ENCODE measurements at places on chromosomes 3 and 15.

GRCh38 chr3:123602325-123602724 lies 17.5 kb upstream of the HACD2 start:
- H3K27me3 ChIP-seq = no peaks in the 10 kb centered on the region
- no peaks in the 10 kb centered on the region for H3K36me3 ChIP-seq
- H3K4me3 ChIP-seq = no peak overlapping the region

GRCh38 chr15:73927003-73927475 lies 777 bp downstream of the LOXL1 start:
- H3K27me3 ChIP-seq = no peaks in the 10 kb centered on the region
- H3K36me3 ChIP-seq = no peaks in the 10 kb centered on the region
- DNase-seq = peak; percentile 36
- H3K27ac ChIP-seq = no peak overlapping the region
- peak overlapping the region; percentile 39 for H3K4me3 ChIP-seq

GRCh38 chr3:61954097-61954540 lies 392.7 kb downstream of the PTPRG start:
- H3K4me1 ChIP-seq = no peaks in the 10 kb centered on the region
- H3K27me3 ChIP-seq = no peaks in the 10 kb centered on the region
- H3K4me3 ChIP-seq = no peak overlapping the region
- no peak for DNase-seq
- H3K36me3 ChIP-seq = no peaks in the 10 kb centered on the region

GRCh38 chr3:15458212-15458780 lies 30.9 kb downstream of the EAF1 start:
- peaks cover 11% of the 10 kb centered on the region for H3K4me1 ChIP-seq
- H3K27me3 ChIP-seq = no peaks in the 10 kb centered on the region
- no peak for DNase-seq
- H3K27ac ChIP-seq = no peak overlapping the region
- H3K4me3 ChIP-seq = no peak overlapping the region
- no peaks in the 10 kb centered on the region for H3K36me3 ChIP-seq

GRCh38 chr3:142931222-142931621 lies 32.3 kb downstream of the PAQR9 start:
- DNase-seq = no peak
- no peaks in the 10 kb centered on the region for H3K27me3 ChIP-seq
- H3K4me1 ChIP-seq = no peaks in the 10 kb centered on the region
- no peaks in the 10 kb centered on the region for H3K36me3 ChIP-seq
- no peak overlapping the region for H3K4me3 ChIP-seq

DNA sequence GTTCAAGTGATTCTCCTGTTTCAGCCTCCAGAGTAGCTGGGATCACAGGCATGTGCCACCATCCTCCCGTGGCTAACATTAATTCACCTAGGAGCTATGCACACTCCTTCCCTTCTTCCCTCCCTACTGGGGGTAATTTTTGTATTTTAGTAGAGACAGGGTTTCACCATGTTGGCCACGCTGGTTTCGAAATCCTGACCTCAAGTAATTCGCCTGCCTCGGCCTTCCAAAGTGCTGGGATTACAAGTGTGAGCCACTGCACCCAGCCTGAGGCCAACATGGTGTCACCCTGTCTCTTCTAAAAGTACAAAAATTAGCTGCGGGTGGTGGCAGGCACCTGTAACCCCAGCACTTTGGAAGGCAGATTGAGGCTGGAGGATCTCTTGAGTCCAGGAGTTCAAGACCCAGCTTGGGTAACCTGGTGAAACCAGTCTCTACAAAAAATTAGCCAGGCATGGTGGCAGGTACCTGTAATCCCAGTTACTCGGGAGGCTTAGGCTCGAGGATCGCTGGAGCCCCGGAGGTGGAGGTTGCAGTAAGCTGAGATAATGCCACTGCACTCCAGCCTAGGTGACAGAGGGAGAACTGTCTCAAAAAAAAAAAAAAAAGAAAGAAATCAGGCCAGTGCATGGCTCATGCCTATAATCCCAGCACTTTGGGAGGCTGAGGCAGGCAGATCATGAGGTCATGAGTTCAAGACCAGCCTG lies 6.1 kb downstream of the RNU5B-1 start:
- no peaks in the 10 kb centered on the region for H3K36me3 ChIP-seq
- no peak overlapping the region for H3K4me3 ChIP-seq
- H3K27ac ChIP-seq = no peak overlapping the region
- no peak for DNase-seq

DNA sequence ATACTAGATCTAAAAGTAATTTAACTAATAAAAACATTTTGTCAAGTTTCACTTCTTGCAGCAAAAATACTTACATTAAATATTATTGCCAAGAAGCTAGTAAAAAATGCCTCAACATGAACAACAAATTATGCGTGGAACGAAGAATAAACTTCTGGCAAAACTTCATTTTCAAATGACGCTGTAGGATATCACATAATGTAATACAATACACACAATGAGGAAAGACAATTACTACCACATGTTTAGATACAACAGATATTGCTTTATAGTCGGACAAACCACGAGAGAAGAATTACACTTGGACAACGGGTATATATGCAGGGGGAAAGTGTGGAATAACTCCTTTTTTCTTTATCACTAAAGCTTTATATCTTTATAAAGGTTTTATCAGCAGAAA lies 21.6 kb downstream of the P3H2 start:
- H3K27ac ChIP-seq = no peak overlapping the region
- H3K36me3 ChIP-seq = no peaks in the 10 kb centered on the region
- H3K27me3 ChIP-seq = no peaks in the 10 kb centered on the region
- DNase-seq = no peak
- H3K4me3 ChIP-seq = no peak overlapping the region

DNA sequence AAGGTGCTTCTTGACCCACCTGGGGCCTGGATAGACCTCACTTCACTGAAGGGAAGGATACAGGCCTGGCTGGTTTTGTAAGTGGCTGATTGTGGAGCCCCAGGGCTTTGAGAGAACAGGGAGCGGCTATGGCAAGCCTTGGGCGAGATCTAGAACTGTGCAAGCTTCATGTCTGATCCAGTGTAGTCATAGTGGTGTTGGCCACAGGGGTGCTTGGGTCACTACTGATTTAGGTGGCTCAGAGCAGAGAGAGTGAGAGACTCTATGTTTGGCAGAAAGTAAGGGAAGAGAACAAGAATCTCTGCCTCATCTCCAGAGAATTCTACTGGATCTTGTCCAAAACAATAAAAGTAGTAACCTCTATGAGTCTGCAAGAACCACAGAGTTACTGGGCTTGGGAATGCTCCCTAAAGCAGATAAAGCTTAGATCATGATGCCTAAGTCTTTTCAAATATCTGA lies 394.2 kb upstream of the EPHA3 start:
- no peak overlapping the region for H3K27ac ChIP-seq
- no peaks in the 10 kb centered on the region for H3K4me1 ChIP-seq
- no peak for DNase-seq
- no peaks in the 10 kb centered on the region for H3K36me3 ChIP-seq
- H3K27me3 ChIP-seq = no peaks in the 10 kb centered on the region
- H3K4me3 ChIP-seq = no peak overlapping the region

DNA sequence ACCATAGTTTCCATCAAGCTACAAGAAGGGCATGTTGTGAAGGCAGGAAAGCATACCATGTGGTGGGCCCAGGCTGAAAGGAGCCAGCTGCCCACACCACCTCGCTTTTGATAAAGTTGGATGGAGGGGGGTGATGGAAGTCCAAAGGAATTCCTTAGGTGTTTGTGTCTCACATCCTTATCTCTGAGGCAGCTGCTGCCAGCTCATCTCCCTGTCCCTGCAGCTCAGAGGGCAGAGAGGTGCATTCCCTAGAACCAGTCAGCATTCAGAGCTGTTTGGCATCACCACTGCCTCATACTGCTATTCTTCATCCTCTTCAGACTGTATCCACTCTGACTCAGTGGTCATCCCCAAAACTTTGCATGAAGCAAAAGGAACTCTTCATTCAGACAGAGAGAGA lies 141.5 kb upstream of the BFSP2 start:
- no peak overlapping the region for H3K27ac ChIP-seq
- no peak for DNase-seq
- no peak overlapping the region for H3K4me3 ChIP-seq
- no peaks in the 10 kb centered on the region for H3K4me1 ChIP-seq
- no peaks in the 10 kb centered on the region for H3K27me3 ChIP-seq

- H3K36me3 ChIP-seq = no peaks in the 10 kb centered on the region
- no peaks in the 10 kb centered on the region for H3K27me3 ChIP-seq
- no peak overlapping the region for H3K4me3 ChIP-seq
- no peak overlapping the region for H3K27ac ChIP-seq
Measured at GRCh38 chr3:28951772-28952556, 328.9 kb upstream of the RBMS3 start.

GRCh38 chr15:61091289-61091616 lies 137.8 kb downstream of the RORA start:
- H3K27me3 ChIP-seq = no peaks in the 10 kb centered on the region
- no peaks in the 10 kb centered on the region for H3K36me3 ChIP-seq
- H3K4me1 ChIP-seq = no peaks in the 10 kb centered on the region
- H3K27ac ChIP-seq = no peak overlapping the region
- no peak overlapping the region for H3K4me3 ChIP-seq

DNA sequence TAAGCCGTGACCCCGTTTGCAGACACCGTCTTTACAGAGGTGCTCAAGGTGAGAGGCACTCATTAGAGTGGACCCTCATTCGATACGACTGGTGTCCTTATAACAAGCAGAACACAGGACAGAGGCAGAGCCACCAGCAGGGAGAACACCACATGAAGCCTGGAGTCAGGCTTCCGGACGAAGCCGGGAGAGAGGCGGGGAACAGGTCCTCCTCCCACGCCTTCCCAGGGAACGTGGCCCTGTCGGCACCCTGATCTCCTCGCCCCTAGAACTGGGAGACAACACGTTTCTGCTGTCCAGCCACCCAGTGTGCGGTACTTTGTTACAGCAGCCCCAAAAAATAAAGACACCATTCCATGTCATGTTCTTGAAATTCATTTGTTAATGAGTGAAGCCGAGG lies 33.6 kb downstream of the ZDHHC19 start:
- H3K4me1 ChIP-seq = peaks cover 40% of the 10 kb centered on the region
- no peaks in the 10 kb centered on the region for H3K27me3 ChIP-seq
- no peak for DNase-seq
- H3K27ac ChIP-seq = no peak overlapping the region

DNA sequence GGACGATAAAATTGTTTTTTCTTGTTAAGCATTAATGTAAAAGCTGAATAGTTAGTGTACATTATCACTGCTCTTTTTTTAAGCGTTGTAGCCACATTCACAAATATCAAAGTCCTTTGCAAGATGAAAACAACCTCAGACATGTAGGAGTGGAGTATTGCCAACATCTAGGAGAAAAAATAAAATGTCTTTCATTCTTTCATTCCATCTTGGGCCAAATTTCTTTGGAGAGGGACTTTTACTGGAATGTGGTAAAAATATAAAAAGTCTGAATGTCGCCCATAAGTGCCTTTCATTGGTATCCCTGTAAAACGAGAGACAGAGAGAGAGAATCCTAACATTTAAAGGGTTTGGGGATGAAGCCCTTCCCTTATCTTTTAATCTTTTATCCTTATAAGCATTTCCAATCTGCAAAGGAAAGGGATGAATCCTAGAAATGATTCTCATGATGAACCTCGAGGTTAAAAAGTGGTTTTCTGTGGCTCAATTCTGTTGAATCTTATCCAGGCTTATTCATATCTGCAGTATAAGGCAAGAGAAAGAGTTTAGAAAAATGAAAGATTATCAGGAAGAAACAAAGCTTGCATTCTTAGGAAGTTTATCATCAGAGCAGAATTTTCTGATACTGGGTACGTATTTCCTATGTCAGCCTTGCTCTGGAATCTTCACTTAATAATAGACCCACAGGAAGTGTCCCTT lies 1031.7 kb downstream of the MCTP2 start:
- H3K27me3 ChIP-seq = peaks cover 5% of the 10 kb centered on the region
- H3K27ac ChIP-seq = no peak overlapping the region
- DNase-seq = no peak
- no peak overlapping the region for H3K4me3 ChIP-seq
- H3K4me1 ChIP-seq = peaks cover 3% of the 10 kb centered on the region

DNA sequence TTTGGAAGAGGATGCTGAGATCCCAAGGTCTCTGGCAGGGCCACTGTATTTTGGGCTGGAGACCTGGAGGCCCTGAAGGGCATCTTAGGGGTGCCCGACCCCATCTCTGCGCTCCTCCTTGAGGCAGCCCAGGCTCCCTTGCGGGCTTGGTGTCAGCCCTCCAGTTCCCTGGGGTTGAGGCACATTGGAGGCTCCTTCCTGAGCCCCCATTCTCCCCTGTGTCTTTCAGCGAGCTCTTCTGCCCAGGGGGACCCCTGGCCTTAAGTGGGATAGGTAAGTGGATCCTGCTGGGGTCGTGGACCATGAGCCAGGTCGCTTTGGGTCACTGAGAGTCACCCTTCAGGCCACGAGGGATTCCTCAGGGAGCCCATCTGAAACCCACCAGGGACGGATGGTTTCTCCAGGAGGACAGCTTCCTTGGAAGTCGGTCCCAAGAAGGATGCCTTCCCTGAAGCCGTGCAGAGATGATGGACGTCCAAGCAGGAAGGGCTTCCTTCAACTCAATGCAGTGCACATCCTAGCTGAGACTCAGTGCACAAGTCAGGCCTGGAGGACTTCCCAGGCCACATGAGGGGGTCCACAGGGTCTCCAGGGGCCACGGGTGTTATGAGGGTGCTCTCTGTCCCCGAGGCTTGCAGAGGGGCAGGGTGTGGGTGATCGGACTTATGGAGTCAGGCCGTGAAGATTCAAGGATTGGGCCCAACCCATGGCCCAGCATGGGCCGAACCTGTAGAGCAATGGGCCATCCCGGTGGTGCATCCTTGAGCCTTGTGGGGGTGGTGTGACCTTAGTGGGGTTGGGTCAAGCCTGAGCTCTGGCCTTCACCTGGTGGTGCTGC lies 224.3 kb downstream of the SNRPN start:
- no peak overlapping the region for H3K27ac ChIP-seq
- no peaks in the 10 kb centered on the region for H3K27me3 ChIP-seq
- H3K36me3 ChIP-seq = no peaks in the 10 kb centered on the region
- H3K4me1 ChIP-seq = no peaks in the 10 kb centered on the region
- H3K4me3 ChIP-seq = no peak overlapping the region

- H3K4me3 ChIP-seq = no peak overlapping the region
- DNase-seq = peak; percentile 68
- no peaks in the 10 kb centered on the region for H3K27me3 ChIP-seq
Measured at GRCh38 chr3:53195602-53196574, 34.9 kb downstream of the PRKCD start.

DNA sequence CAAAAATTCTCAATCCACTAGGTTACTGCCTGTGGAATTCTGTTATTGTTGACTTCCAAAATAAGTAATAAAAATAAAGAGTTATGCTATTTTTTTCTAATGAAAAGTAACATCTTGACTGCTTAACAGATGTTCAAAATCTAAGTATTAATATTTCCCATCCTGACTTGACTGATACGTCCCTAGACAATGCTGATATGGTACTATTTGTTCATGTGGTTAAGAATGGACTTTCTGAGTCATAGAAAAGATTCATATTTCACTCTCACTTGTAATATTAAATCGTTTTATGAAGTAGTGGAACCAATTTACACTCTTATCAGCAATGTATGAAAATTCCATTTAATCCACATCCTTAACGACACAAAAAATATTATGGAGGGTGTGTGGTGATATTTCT lies 104.8 kb upstream of the PLSCR5 start:
- H3K4me3 ChIP-seq = no peak overlapping the region
- no peak overlapping the region for H3K27ac ChIP-seq
- H3K4me1 ChIP-seq = no peaks in the 10 kb centered on the region
- no peaks in the 10 kb centered on the region for H3K27me3 ChIP-seq
- no peaks in the 10 kb centered on the region for H3K36me3 ChIP-seq
- no peak for DNase-seq

GRCh38 chr3:141661229-141662196 lies 76.6 kb upstream of the RNF7 start:
- H3K27ac ChIP-seq = no peak overlapping the region
- no peak overlapping the region for H3K4me3 ChIP-seq
- no peaks in the 10 kb centered on the region for H3K4me1 ChIP-seq
- no peaks in the 10 kb centered on the region for H3K36me3 ChIP-seq
- no peak for DNase-seq
- H3K27me3 ChIP-seq = peaks cover 15% of the 10 kb centered on the region

Measured in CD8-positive, alpha-beta memory T cell (primary cell).